ENCODE measurements at places on chromosomes 12 and 14.

- DNase-seq: no peak
Observed at GRCh38 chr14:75182821-75183220, 6.4 kb upstream of the TMED10 start.

- DNase-seq: no peak
Observed at GRCh38 chr14:33279865-33280264, 341.2 kb downstream of the NPAS3 start.

DNA sequence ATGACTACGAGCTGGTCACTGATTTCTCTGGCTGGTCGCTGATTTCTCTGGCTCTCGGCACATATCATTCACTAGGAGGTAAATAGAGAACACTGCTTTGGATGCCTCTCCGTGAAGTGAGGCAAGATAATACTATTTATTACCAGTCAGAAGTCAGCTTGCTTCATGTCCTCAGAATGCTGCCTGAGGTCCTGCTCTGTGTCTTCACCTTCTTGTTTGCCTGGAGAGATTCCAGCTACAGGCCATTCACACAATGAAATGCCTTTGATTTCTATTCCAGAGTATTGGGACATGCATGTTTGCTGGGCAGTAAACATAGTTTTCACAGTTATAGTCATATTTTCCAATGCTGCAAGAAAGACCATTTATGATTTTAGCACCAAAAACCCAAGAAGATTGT is 106.7 kb downstream of the AEBP2 start:
- DNase-seq: no peak

GRCh38 chr14:35747379-35747778 is 61.7 kb downstream of the RALGAPA1 start:
- DNase-seq: no peak

DNA sequence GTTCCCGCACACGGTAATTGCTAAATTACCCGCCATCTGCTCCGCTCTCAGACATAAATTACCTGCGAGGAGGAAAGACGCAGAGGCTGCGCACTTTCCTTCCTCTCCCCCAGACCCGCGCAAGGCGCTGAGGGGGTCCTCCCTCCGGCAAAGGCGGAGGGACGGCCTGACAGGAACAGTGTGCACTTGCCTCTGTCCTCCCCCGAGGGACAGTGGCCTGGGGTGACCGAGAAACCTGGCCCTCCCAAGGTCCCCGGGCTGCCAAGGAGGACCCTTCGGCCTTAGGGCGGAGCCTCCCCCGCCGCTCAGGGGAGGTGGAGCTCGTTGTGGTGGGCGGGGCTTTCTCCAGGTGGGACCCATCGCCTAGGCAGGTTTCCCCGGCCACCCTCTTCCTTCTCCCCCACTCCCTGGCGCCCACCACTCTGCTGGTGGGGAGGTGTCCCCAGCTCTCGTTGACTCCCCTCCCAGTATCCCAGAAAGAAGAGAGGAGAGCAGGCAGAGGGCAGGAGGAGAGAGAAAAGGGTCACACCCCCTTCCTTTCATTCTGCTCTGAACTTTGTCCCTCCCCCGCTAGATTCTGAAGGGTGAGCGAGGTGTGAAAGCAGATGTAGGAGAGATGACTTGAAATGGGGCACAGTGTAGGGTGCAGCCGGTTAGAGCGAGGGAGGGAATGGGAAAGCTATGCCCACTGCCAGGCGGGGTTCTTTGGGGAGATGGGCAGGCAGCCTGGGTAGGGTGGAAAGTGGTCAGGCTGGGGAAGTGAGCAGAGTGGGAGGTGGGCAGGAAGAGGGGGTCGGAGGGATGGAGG is 11.4 kb upstream of the CALCOCO1 start:
- peak; percentile 26 for DNase-seq

DNA sequence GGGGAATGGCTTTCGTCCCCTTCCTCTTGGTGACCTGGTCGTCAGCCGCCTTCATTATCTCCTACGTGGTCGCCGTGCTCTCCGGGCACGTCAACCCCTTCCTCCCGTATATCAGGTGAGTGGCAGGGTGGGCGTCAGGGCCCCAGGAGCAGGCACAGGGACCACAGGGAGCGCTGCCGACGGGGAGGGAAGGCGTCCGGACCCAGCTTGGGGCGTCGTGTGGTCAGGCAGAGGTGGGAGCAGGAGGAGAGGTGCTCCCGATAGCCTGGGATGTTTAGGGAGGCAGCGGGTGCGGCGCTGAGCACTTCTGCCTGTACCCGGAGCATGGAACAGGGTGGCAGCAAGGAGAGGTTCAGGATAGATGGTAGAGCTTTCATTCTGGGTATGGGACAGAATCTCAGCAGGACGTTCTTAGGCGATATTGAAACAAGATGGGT is 444 bp downstream of the DRAM1 start:
- DNase-seq: no peak

DNA sequence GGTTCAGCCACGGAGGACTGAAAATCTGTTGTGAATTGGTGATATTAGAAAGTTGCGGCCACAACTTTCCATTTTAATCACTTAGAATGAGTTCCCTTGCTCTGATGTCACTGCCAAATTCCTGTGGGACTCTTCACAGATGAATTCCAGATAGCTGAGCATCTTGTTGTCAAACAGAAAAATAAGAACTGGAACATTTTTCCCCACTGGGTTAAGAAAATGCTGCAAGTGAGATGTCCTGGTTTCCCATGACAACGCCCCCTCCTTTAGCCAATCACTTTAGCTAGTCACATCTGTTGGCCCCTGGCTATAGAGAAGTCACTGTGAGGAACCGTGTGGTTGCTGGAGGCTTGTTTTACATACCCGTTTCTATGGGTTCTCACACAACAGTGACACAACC is 135.9 kb downstream of the KTN1 start:
- DNase-seq: no peak

DNA sequence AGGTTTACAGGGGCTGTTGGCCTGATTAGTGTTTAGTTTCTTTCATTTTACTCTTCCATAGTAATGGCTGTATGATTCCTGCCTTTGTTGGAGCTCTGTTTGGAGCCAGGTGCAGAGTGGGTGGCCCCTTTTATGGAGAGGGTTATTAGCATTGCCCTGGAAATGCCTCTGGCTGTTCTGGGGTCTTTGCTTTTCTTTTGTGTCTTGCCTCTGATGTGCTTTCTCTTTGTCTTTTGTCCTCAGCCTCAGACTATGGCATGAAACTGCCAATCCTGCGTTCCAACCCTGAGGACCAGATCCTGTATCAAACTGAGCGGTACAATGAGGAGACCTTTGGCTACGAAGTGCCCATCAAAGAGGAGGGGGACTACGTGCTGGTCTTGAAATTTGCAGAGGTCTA is 6.9 kb downstream of the MLEC start:
- no peak for DNase-seq

GRCh38 chr12:32273712-32274111 is 125.6 kb upstream of the FGD4 start:
- peak; percentile 20 for DNase-seq

- DNase-seq: no peak
Observed at GRCh38 chr12:65022421-65022820, 98.7 kb downstream of the WIF1 start.

GRCh38 chr12:30661210-30661609 is 34.5 kb downstream of the IPO8 start:
- no peak for DNase-seq

GRCh38 chr12:53093777-53094393 is 3.6 kb upstream of the IGFBP6 start:
- no peak for DNase-seq

GRCh38 chr12:30599608-30600007 is 96.1 kb downstream of the IPO8 start:
- no peak for DNase-seq

DNA sequence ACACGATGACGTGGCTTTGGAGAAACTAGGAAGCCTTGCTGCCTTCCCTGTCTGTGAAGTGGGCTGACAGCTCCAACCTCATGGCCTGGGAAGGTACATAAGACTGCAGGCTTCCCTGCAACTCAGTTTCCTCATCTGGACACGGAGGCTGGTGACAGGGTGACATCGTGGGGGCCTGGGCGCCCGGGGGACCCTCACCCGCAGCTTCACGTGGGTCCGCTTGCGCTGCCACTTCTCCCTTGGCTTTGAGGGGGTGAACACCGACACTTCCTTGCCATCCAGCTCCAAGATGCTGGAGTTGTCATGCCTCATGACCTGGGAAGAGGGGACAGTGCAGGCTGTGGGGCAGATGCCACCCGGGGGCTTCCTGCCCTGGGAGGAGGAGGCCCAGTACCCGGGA is 7.6 kb downstream of the ARL6IP4 start:
- no peak for DNase-seq

GRCh38 chr14:30607156-30607780 is 14.9 kb upstream of the SCFD1 start:
- no peak for DNase-seq

DNA sequence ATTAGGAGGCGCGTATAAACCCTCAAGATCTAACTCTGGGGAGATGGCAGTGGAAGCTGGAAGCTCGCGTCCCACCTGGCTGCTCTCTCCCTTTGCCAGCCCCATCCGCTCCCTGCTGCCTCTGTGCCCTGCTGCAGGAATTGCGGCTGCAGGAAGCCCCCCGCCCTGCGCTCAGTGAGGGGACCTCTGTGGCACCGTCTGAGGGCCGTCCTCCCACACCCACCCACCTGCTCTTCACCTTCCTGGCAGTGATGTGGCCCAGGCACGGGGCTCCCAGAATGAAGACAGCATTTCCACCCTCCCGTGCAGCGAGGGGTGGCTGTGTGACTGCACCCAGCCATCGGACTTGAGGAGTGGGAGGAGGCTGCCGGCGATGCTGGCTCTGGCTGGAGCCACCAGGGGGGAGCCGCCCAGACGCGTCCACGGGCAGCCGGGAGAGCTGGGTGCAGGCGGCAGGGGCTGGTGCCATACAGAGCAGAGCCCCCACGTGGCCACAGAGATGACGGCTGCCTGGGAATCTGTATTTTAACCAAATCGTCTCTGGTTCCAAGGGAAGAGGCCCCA is 28.3 kb upstream of the GALNT9 start:
- no peak for DNase-seq

GRCh38 chr12:3520711-3521110 is 29.7 kb downstream of the PRMT8 start:
- DNase-seq: no peak
